GM12878 (cell line): ENCODE measurements at places on chromosomes 11 and 22. TPM values are rescaled to one million over a fixed set of nuclear protein-coding genes. Genes with fewer than 3 reads are reported as not detected.
A peak's percentile ranks its signal among the peaks of the same experiment; 100 is the strongest.

DNA sequence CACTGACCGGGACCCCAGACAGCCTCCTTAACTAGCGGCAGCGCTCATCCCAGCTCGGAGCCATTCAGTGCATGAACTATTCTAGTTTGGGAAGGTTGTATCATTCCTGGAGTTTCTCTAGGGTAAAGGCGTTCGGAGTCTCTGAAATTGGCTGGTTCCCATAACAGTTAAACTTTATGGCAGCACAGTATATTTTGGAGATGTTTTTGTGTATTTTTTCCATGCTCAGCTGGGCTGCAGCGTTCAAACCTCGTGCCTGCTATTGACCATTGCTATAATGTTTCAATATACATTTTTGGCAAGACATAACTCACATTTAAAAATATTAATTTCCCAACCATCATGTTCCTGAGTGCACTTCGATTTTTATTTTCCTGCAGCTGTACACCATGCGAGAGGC is 169.7 kb downstream of the ST3GAL4 start:
- no peak overlapping the region for H3K4me3 ChIP-seq
- no peaks in the 10 kb centered on the region for H3K4me1 ChIP-seq
- no peaks in the 10 kb centered on the region for H3K36me3 ChIP-seq
- DNase-seq, result no peak
- H3K27me3 ChIP-seq, result peaks cover 3% of the 10 kb centered on the region

- H3K27me3 ChIP-seq, result no peaks in the 10 kb centered on the region
- H3K4me3 ChIP-seq, result no peak overlapping the region; the same call in 1 of the 2 replicates
- H3K36me3 ChIP-seq, result no peaks in the 10 kb centered on the region
- H3K4me1 ChIP-seq, result no peaks in the 10 kb centered on the region
- DNase-seq, result no peak
- H3K27ac ChIP-seq, result no peak overlapping the region
Observed at GRCh38 chr11:85665733-85666132, 804 bp upstream of the CREBZF start.

The OR6T1 gene
- not detected in 2 replicates for total RNA-seq

- no peaks in the 10 kb centered on the region for H3K36me3 ChIP-seq
- H3K27ac ChIP-seq, result no peak overlapping the region
- H3K4me3 ChIP-seq, result no peak overlapping the region
- no peaks in the 10 kb centered on the region for H3K4me1 ChIP-seq
- no peaks in the 10 kb centered on the region for H3K27me3 ChIP-seq
Observed at GRCh38 chr22:39750759-39751158, 142.8 kb downstream of the ENTHD1 start.

The GSTP1 gene
- total RNA-seq, result 831 and 852 TPM in 2 replicates

The C22orf42 gene
- not detected in 2 replicates for total RNA-seq

GRCh38 chr11:9565822-9566560 is 7.5 kb upstream of the WEE1 start:
- peak overlapping the region; percentile 54 for H3K27ac ChIP-seq
- H3K27me3 ChIP-seq, result no peaks in the 10 kb centered on the region
- peak; percentile 84 for DNase-seq
- H3K36me3 ChIP-seq, result no peaks in the 10 kb centered on the region

- no peaks in the 10 kb centered on the region for H3K4me1 ChIP-seq
- H3K27ac ChIP-seq, result no peak overlapping the region
- H3K27me3 ChIP-seq, result no peaks in the 10 kb centered on the region
- H3K36me3 ChIP-seq, result no peaks in the 10 kb centered on the region
Observed at GRCh38 chr11:59088162-59088561, 2.1 kb downstream of the GLYATL1B start.

GRCh38 chr11:125374398-125374797 is 121.7 kb downstream of the FEZ1 start:
- no peak for DNase-seq
- H3K4me1 ChIP-seq, result no peaks in the 10 kb centered on the region
- H3K27me3 ChIP-seq, result peaks cover 1% of the 10 kb centered on the region
- H3K36me3 ChIP-seq, result no peaks in the 10 kb centered on the region
- no peak overlapping the region for H3K4me3 ChIP-seq

GRCh38 chr11:77198440-77198849 is 70.4 kb downstream of the MYO7A start:
- H3K36me3 ChIP-seq, result no peaks in the 10 kb centered on the region
- DNase-seq, result no peak
- H3K4me1 ChIP-seq, result no peaks in the 10 kb centered on the region
- H3K27ac ChIP-seq, result no peak overlapping the region
- H3K4me3 ChIP-seq, result no peak overlapping the region
- no peaks in the 10 kb centered on the region for H3K27me3 ChIP-seq

The DCDC1 gene
- not detected in 2 replicates for total RNA-seq

DNA sequence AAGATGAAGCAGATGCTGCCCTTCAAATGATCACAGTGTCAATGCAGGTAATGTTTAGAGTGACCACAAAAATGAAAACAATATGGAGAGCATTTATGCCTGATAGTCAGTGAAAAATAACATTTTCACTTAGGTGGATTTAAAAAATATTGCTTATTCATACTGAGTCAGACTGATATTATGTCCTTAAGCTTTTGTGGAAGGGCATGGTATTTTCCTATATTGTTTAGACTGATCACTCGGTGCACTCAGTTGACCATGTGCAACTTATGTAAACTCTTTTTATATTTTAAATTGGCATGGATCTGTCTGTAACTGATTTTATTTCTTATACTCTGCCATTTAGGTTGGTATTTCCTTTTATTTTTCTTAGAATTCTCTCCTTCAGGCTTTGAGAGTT is 106.6 kb downstream of the DYNC2H1 start:
- H3K27me3 ChIP-seq, result no peaks in the 10 kb centered on the region
- no peak for DNase-seq
- no peaks in the 10 kb centered on the region for H3K4me1 ChIP-seq
- no peak overlapping the region for H3K27ac ChIP-seq
- no peaks in the 10 kb centered on the region for H3K36me3 ChIP-seq
- no peak overlapping the region for H3K4me3 ChIP-seq

GRCh38 chr22:36860438-36860820 is 377 bp upstream of the NCF4 start:
- DNase-seq, result no peak
- H3K36me3 ChIP-seq, result peaks cover 2% of the 10 kb centered on the region; the same call in 1 of the 2 replicates
- H3K27me3 ChIP-seq, result no peaks in the 10 kb centered on the region
- peak overlapping the region; percentile 98 for H3K27ac ChIP-seq

The SCGB1A1 gene
- total RNA-seq, result 0.72 TPM in 1 of 2 replicates, not detected in the other
